ENCODE measurements at places on chromosomes 1 and 21. TPM values are rescaled to one million over a fixed set of nuclear protein-coding genes. Genes with fewer than 3 reads are reported as not detected.

The COL9A2 gene
- total RNA-seq: not detected

The GUCA2A gene
- total RNA-seq: not detected

The TMEM269 gene
- total RNA-seq: not detected

- DNase-seq: no peak
Measured at GRCh38 chr1:12776801-12777557, 3.4 kb downstream of the PRAMEF12 start.

DNA sequence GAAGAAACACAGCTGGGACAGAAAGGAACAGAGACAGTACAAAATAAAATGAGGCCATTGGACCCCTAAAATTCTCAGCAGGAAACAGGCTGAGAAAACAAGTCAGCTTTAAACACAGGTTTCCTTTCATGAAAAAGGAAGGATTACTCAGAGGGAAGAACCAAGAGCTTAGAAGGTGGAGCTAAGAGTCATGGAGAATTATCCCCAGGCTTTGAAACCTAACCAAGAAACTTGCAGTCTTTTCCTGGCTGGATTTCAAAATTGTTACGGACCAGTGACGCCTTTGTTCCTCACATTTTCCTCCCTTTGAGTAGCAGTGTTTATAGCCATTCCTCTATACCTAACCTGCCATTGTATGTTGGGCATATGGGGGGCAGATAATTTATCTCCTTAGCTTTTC is 8.8 kb downstream of the HMGB4 start:
- DNase-seq: no peak

The INAVA gene
- not detected for total RNA-seq

The KRTAP20-4 gene
- not detected for total RNA-seq

The BMP8B gene
- not detected for total RNA-seq

The AZIN2 gene
- 3.4 TPM for total RNA-seq

GRCh38 chr1:10661453-10661852 is 135.0 kb downstream of the CASZ1 start:
- no peak for DNase-seq

- DNase-seq: peak; percentile 11
Measured at GRCh38 chr1:99268021-99268420, 3.7 kb downstream of the PLPPR4 start.

GRCh38 chr21:18235545-18235944 is 9.1 kb upstream of the CHODL start:
- DNase-seq: no peak

DNA sequence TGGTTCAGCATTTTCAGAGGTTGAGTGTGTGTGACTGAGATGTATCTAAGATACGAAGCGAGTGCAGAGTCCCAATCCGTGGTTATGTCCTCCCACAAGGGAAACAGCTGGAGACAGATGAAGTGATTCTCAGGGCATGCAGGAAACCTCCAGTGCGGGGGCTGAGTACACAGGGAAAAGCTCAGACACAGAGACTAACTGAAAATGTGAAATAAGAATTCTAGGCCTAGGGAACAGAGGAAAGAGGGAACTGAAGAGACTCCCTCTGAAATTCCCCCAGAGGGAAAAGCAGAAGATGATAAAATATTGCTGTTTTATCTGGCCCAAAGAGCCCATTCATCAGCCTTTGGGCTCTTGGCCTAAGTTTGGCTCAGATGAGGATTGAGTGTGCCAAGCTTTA is 116.8 kb downstream of the LRRC53 start:
- no peak for DNase-seq

- DNase-seq: peak; percentile 23
Measured at GRCh38 chr1:153400244-153400643, 9.4 kb upstream of the S100A8 start.

DNA sequence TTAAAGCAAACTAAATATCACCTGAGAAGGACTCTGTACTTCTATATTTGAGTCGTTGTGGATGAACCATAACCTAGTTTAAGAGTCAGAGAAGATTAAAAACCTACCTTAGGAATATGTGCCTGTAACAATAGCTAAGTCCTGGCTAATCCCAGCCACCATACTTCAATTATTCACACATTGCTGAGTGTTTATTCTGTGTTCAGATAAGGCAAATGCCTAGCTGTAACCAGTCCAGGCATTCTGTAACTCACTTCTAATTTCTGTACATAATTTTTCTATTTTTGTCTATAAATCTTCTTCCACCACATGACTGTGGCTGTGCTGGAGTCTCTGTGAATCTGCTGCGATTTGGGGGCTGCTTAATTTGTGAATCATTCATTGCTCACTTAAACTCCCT is 441.9 kb upstream of the ADAMTS5 start:
- DNase-seq: no peak

GRCh38 chr1:234967121-234967520 is 161.5 kb downstream of the TOMM20 start:
- DNase-seq: no peak

The PCBP3 gene
- not detected for total RNA-seq

The BCAR3 gene
- 58.9 TPM for total RNA-seq

GRCh38 chr1:168453056-168453455 is 90.7 kb downstream of the XCL2 start:
- no peak for DNase-seq

The AADACL4 gene
- not detected for total RNA-seq

DNA sequence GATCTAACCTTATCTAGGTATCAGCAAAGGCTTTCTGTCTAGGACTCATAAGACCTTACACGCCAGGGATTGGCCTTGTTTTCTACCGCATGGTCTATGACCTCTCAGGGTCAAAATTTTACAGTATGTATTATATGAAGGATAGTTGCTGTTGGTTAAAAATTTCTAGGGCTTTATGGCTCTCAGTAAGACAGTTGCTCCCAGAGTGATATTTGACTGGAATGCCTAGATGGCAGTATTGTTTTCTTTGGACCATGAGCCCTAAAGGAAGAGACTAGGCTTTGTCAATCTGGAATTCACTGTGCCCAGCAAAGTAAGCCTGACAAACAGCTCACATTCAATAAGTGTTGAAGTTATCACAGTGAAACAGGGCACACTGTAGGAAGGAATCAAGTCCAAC is 37.6 kb downstream of the C1orf87 start:
- DNase-seq: no peak

DNA sequence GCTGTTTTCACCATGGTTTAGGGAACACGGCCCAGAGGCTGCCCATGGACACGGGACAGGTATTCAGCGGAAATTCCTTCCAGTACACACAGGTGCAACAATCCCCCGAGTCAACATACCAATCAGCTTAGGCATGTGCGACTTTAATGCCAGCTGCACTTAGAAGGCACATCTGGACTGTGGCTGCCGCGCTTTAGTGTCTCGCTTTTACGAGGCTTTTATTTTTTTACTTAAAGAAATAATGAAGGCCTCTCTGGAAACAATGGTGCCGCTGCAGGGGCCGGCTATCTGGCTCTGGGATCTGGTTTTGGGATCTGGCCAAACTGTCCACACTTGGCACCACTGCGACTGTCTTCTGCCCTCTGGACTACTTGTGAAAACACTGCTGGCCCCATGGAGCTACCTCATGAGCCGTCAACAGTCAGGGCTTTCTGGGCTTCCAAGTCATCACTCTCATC is 55.5 kb downstream of the SLC66A1 start:
- no peak for DNase-seq

The ACBD3 gene
- total RNA-seq: 66.2 TPM

All from HFFc6 (cell line).